ENCODE measurements at places on chromosomes 1 and 21.

DNA sequence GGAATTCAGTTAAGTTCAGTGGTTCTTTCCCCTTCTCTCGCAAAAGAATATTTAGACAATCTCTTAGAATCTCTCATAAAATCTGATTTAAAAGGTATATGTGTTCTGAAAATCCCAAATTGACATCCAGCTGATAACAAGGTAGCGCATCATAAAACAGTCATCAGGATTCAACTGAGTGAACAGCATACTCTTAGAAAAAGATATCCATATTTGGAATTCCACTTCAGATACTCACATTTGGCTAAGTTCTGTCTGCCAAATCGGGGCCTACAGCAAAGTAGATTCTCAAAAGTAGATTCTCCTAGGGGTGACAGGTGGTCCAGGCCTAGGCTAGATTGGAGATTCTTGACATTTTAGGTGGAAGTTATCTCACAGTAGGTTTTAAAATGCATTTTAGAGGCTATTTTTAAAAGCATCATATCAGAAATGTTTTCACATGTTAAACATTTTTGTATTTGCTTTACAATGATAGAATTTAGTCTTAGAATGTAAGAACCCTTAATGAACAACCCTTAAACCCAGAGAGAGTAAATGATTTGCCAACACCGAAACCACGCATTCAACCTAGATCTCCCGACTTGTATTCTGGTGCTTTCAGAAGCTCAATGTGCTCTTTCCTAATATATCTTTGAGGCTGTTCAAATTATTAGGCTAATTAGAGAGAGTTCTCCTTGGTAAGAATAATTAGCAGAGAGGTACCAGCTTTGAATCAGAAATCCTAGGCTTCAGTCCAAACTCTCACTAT, 318.9 kb downstream of the LMO4 start:
- no peak for DNase-seq

GRCh38 chr1:232333419-232333767, 296.5 kb downstream of the SIPA1L2 start:
- no peak for DNase-seq

DNA sequence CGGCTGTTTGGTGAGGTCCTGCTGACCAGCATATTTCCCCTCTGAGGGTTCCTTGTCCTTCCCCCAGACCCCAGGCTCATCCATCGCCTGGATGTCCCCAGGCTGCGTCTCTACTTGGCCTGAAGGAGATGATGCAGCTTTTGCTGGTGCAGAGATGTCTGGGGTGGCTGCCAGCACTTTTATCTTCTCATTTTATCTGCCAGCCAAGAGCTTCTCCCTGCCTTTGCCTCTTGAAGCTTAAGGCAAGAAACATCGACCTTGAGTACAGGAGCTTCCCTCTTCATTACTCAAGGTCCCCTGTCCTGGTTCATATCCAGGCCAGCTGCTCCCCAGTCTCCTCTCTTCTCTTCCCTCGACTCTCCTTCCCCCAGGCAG, 9.2 kb upstream of the H6PD start:
- DNase-seq: no peak

DNA sequence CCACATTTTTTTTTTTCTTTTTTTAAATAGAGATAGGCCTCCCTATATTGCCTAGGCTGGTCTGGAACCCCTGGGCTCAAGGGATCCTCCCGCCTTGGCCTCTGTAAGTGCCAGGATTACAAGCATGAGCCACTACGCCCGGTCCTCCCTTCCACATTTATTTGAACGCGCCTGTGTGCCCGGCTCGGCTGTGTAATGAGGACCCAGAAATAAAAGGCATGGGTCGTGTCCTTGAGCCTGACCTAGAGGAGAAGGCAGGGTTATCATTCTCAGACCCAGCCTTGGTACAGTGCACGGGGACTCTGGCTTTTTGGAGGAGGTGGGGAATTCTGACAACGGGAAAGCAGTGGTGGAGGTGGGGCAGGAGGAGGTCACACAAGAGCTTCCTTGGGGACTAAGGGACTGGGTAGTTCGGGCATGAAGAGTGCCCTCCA, 841 bp downstream of the CENPF start:
- no peak for DNase-seq

- DNase-seq: no peak
These were observed 17.6 kb downstream of the PANK4 start for GRCh38 chr1:2508751-2509150.

DNA sequence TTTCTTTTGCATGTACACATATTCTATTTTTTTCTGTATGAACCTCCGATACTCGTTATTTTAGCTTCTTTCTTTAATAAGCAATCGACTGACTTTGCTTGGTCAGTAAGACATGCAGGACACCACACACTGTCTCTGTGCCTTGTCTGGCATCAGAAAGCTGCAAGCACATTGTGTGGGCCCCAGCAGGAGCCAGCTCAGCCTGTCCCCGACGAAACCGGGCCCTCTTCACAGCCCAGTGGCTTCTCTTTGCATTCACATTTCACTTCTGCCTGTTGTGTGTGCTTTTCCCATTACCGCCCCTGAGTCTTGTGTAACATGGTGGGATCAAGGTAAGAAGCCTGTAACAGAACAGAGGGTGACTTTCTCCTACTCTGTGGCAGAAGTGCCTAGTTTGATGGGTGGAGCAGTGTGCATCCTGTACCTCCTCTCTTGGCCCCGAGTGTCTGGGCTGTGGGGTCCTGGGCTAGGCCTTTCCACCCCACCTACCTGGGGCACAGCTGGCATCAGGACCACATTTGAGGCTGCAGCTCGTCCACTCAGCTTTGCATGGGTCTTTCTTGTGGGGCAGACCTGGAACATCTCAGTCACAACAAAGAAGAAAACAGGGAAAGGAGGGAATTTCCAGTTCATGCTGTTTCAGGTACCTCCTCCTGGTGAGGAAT, 118.9 kb upstream of the COL6A1 start:
- no peak for DNase-seq

DNA sequence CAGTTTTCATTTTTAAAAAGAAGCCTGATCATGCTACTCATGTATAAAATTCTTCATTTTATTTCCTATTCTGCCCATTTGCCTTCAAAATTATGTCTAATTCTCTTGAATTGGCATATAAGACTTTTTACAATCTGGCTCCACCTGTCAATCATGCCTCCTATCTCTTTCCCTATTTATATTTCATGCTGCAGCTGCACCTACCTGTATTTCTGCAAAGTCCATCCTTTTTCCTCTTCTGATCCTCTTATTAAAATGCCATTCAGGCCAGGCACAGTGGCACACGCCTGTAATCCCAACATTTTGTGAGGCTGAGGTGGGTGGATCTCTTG, 30.6 kb upstream of the UAP1 start:
- no peak for DNase-seq

DNA sequence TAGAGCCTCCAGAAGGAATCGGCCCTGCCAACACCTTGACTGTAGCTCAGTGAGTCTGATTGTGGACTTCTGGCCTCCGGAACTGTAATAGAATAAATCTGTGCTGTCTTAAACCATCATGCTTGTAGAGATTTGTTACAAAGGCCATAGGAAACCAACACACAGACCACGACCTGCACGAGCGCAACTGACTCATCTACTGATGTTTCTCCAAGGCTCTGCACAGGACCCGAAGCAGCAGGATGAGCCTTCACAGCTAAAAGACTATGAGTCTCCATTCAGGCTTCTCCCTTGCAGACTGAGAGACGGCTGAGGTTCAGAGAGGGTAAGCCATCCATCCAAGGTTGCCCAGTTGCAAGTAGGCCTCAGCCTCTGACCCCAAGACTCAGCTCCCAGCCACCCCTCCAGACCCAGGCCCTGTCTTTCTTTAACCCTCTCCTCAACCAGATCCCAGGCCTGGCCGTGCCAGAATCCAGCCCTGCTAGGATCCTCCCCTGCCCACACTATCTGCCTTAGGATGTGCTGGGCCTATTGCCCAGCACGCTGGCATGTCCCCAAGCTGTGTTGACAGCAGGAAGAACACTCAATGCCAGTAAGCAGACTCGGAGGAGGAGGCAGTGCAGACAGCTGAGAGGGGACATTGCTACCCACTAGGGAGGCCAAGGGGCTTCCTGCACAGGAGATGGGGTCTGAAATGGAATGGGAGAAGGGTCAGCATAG, 109.0 kb downstream of the HMGB4 start:
- DNase-seq: peak; percentile 75

- no peak for DNase-seq
These were observed at the start of gene MTMR11 for GRCh38 chr1:149936170-149936991. Gene MTMR11 (minus strand): TSS chr1:149936879. CDS start chr1:149936647, 232 bp downstream.

DNA sequence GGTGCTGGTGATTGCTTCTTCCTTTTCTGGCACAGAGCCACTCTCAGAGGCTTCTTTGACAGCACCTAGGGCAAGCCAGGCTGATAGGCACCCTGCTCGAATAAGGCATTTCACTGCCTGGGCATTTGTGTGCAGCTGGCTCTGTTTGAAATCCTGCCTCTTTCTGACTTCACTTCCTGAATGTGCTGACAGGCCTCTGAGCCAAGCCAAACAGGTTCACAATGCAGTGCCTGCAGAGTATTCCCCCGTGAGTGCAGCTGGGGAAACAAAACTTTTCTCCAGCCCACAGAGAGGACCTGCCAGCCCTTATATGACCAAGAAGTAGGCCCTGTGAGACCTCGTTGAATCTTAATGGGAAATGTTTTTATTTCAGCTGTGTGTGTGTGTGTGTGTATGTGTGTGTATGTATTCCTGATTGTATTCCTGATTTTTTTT, 10.4 kb downstream of the JUN start:
- peak; percentile 83 for DNase-seq

DNA sequence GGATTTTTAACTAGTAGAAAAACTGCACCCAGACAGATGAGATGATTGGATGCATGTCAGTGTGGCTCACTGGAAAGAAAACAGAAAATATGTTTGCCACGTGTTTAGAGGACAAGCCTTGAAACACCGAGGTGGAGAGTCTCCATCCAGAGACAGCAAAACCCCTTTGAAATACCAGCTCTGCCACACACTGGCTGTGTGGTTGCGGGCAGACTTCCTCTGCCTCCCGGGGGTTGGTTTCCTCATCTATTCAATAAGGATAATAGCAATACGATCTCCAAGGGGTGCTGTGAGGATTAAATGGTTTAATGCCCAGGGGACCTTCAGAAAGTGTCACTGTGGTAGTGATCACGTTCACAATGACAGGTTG, 67.2 kb upstream of the PARP1 start:
- no peak for DNase-seq

DNA sequence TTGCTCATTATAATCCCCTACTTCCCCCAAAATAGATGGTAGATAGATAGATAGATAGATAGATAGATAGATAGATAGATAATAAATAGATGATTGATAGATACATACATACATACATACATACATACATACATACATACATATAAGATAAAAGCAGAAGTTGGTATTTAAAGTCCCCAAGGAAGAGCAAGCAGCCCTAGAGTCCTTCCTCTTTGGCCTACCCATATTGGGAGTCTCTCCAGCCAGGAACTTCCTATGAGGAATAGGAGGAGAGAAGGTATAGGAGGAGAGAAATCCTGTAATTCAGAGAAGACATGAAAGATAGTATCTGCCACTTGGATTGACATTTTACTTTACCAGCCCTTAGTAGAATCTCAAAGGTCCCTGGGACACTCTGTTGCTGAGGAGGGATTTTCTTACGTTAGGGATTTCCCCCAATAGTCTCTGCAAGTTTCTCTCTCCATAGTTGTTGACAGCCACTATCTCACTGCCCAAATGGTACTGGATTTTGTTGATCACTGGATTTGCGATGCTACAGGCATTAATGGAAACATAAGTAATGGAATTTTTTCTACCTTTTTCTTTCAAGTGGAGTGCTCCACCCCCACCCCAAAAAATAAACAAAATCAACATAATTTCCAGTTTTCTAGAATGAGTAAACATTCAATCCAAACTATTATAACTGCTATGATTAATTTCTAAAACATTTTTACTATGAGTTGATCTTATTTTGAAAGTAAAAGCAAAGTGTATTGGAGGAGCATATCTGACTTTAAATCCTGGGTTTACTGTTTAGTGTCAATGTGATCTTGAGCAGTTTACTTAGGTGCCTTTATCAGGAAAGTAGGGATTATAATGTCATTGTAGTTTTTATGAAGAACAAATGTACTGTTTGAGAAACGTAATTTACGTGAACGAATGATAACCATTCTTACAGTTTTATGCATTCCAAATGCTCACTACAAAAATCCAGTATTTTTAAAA, 93.2 kb upstream of the TNFSF4 start:
- DNase-seq: no peak

- DNase-seq: no peak
These were observed 4.6 kb downstream of the ZNF281 start for GRCh38 chr1:200405264-200405663.

DNA sequence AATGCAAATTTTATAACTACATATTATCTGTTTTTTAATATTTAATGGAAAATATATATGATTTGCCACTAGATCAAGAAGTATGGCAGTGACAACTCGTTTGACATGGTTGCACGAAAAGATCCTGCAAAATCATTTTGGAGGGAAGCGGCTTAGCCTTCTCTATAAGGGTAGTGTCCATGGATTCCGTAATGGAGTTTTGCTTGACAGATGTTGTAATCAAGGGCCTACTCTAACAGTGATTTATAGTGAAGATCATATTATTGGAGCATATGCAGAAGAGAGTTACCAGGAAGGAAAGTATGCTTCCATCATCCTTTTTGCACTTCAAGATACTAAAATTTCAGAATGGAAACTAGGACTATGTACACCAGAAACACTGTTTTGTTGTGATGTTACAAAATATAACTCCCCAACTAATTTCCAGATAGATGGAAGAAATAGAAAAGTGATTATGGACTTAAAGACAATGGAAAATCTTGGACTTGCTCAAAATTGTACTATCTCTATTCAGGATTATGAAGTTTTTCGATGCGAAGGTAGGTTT, 556 bp downstream of the IFI44 start:
- DNase-seq: no peak

GRCh38 chr1:205629751-205630150, 2.1 kb downstream of the ELK4 start:
- no peak for DNase-seq

DNA sequence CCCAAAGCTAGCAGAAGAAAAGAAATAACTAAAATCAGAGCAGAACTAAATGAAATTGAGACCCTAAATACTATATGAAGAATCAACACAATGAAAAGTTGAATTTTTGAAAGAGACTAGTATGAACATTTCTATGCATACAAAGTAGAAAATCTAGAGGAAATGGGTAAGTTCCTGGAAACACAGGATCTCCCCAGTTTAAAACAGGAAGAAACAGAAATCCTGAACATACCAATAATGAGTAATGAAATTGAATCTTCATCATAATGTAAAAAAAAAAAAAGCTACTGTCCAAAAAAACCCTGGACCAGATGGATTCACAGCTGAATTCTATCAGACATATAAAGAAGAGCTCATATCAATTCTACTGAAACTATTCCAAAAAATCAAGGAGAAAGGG, 233.5 kb downstream of the PLPP3 start:
- no peak for DNase-seq

GRCh38 chr1:160206036-160206389, 829 bp downstream of the PEA15 start:
- no peak for DNase-seq

- no peak for DNase-seq
These were observed 10.7 kb upstream of the FHAD1 start for GRCh38 chr1:15236321-15236721.

GRCh38 chr1:198934901-198935305, 296.1 kb downstream of the PTPRC start:
- no peak for DNase-seq

- no peak for DNase-seq
These were observed 29.6 kb downstream of the NBPF3 start for GRCh38 chr1:21469581-21469980.
